ENCODE measurements at places on chromosomes 2 and 18.

DNA sequence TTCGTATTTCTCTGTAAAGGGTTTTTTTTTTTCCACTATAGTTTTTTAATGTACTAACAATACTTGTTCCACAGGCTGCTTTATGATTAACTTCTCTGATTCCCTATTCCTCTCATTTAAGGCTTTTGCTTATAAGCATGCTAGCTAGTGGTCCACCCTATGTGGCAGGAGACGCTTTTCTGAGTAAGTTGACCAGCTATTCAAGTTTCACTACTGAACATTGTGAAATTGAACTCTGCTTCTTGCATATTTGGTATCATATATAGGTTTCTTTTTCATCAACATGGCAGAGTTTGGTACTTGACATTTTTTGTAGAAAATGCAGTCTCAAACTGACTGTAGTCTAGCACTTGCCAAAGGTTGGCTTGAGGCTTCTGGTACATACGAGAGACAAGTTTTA is 74.2 kb downstream of the OTX1 start:
- DNase-seq: no peak

GRCh38 chr2:217755027-217755745 is 247.6 kb downstream of the TNS1 start:
- no peak for DNase-seq

DNA sequence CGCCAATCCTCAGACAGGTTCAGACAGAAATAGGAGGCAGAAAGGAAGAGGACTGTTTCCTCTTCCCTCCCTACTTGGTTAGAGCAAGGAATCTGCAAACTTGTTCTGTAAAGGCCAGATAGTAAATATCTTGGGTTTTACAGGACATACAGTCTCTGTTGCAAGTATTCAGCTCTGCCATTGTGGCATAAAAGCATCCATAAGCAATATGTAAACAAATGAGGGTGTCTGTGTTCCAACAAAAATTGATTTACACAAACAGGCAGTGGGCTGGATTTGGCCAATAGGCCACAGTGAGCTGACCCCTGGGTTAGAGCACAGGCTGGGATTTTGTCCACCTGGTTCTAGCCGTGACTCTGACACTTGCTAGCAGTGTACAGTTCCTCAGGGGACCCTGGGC is 89.4 kb downstream of the NRP2 start:
- no peak for DNase-seq

- no peak for DNase-seq
These were observed 1835.5 kb upstream of the LRRTM1 start for GRCh38 chr2:82139979-82140611.

GRCh38 chr2:138321458-138321857 is 180.1 kb upstream of the SPOPL start:
- no peak for DNase-seq

DNA sequence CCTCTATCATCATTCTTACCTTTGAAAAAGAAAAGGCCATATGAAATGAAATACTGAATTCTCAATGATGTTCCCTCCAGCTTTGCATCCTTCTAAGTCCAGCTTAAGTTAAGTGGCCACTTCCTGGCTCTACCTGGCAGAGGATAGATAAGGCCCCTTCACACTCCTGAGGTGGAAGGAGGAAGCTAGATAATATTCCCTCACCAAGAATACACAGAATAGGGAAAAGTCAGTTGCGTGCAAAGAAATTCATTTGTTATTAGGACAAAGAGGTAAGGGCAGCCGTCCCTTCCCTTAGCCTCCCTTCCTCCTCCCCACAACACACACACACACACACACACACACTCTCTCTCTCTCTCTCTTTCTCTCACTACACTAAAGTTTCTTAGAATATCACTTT is 37.5 kb downstream of the OLA1 start:
- no peak for DNase-seq

DNA sequence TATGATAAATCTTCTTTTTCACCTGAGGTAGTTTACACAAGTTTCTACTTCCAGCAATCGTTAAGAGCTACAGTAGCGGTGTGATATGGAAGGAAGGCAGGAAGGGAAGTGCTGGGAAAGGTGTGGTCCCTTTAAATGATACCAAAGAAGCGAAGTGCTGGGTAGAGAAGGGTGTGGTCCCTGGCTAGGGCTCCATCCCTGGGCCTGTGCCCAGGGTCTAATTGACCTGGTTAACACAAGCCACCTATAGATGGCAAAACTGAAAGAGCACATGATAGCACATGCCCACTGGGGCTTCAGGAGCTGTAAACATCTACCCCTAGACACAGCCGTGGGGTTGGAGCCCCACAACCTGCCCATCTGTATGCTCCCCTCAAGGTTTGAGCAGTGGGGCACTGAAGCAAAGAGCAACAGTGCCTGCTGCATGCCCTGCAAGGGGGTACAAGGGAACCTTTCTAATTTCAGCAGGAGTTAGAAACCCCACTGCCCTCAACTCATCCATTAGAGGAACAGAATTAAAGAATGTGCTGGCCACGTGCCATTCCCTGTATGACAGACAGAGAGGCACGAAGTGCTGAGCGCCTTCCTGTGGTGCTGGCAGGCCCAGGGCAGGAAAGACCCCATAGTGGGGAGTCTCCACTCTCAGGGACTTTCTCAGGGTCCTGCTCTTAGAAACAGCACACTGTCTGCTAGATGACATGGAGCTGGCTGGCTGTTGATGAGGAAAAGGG is 153.1 kb upstream of the LMAN1 start:
- DNase-seq: no peak

DNA sequence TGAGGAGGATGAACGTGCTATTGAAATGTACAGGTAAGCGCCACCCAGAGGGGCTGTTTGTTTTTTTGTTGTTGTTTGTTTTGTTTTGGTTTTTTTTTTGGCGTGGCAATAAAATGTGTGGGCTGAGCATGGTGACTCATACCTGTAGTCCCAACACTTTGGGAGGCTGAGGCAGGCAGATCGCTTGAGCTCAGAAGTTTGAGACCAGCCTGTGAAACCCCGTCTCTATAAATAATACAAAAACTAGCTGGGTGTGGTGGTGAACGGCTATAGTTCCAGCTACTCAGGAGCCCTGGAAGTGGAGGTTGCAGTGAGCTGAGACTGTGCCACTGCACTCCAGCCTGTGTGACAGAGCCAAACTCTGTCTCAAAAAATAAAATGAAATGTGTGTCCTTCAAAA is 6.2 kb downstream of the PDCL3 start:
- no peak for DNase-seq

GRCh38 chr2:230793572-230794359 is 71.0 kb upstream of the ITM2C start:
- peak; percentile 75 for DNase-seq

DNA sequence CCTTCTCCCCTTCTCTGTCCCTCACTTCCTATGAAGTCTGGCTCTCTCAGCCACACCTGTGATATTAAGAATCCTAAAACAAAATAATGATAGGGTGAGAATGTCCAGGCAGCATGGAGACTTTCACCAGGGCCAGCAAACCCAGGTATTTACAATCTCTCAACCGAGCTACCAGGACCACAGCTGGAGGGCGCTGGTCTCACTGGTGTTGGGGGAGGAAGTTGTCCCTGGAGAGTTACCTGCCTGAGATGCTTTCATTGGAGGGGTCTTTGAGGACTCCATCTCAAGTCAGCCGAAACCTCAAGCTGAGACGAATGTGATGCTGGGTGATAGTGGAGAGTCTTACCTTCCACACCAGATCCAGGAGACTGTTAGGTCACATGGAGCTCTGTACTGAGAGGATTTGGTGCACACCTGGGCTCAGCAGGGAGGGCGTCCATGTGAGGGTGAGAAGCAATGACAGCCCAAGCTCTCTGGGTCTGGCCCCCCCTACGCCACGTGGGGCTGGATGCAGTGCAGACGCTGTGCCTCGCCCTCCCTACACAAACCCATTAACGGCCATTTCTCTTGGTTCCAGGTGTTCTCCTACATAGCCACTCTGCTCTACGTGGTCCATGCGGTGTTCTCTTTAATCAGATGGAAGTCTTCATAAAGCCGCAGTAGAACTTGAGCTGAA is 27.4 kb downstream of the MAL start:
- no peak for DNase-seq

DNA sequence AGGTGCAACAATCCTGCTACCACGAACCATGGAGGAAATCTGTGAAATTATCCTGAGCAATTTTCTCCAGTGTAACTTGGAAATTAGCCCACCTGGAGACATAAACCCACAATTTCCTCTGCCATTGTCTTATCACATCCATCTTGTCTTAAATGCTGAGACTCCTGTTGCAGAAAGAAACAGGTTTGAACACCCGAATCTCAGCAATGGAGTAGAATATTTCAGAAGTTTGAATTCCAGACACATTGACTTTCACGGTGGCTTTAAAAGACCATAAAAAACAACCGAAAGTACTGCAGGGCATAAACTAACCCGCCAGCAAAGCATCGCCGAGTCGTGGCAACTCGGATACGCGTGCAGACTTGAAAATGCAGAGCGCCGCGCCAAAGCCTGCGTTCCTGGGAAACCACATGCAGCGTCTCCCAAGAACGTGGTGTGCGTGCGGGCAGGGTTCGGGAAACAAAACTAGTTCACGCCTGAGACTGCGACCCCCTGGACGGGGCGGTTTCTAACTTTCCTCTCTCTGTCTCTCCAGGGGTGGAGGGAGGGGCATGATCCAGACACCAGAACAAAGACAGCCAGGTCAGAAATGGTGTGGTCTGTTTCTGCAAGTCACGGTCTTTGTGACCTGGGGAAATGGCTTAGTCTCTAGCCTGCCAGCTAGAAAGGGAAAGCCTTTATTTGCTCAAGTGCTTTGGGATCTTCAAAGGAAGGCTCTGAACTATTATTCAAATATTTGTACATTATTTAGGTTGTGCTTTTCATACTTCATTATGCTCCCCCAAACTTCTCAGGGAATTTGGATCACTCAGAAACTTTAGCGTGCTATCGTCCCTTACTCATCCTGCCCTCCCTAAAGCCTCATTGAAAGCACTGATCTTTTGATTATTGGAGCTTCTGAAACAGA is 26.9 kb upstream of the KCTD1 start:
- DNase-seq: peak; percentile 64

DNA sequence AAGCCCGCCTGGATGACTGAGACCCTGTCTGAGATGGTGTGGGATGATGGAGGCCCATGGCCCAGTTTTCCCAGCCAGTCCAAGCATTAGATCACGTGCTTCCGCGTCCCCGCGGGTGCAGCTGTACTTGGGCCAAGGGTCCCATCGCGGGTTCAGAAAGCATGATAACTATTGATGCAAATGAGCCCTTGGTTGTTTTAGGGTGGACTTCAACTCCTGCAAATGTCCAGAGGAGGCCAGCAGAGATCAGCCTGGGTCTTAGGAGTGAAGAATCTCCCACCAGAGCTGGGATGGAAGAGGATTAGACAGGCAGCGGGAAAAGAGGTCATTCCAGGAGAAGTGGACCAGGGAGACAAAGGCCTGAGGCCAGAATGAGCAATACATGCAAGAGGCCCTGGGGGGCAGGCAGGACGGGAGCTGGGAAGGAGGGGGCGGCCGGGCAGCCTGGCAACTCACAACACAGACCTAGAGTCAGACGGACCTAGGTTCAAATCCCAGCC is 89.9 kb upstream of the TMEM247 start:
- no peak for DNase-seq

- no peak for DNase-seq
These were observed 4.7 kb upstream of the TEX261 start for GRCh38 chr2:70999362-70999761.

DNA sequence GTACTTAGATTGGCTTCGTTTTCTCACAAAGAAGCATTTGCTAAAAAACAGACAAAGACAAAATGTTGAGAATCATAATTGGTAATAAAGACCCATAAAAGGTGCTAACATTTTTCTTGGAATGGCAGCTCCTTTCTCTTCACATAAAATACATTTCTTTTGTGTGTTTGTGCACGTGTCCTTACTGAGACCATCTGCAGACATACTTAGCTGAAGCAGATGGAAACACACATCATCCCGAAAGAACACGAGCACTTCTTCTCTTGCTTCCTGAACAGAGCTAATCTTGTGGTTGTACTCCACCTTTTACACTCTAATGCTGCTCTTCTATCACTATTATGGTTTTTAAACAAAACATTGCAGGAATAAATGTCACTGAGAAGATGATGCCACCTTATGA is 142.5 kb downstream of the SPHKAP start:
- DNase-seq: no peak

DNA sequence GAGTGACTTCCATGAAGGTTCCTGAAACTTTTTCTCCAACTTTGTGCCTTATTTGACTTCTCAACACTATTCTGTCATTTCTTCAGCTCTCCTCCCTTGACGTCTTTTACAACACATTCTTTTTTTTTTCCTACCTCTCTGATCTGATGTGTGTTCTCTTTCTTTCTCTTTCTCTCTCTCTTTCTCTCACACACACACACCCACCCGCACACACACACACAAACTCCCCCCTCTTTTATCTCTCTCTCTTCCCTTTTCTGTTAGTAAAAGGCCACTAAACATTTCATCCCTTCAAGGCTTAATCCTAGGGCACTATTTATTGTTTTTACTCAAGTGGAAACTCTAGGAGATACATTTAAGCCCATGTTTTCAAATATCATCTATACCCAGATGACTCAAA is 107.8 kb upstream of the CNTNAP5 start:
- DNase-seq: no peak

- no peak for DNase-seq
These were observed 17.0 kb downstream of the CHMP1B start for GRCh38 chr18:11868230-11868629.

DNA sequence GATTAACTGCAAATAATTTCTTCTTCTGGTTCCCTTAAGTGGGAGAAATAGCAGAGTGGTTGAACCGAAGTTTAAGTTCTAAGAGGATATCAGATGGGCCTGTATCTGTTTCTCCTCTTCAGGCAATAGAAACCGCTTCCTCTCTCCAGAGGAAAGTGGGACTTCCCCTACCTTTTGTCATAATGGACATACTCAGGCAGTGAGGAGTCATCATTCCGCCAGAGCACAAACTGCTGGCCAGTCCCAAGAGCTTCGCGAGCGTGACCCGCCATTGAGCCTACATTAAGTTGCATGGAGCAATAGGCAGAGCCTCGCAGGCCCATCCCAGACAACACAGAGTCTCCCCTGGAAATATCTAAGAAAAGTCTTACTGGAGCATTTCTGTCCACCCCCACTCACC is 158.9 kb downstream of the LDLRAD4 start:
- no peak for DNase-seq

DNA sequence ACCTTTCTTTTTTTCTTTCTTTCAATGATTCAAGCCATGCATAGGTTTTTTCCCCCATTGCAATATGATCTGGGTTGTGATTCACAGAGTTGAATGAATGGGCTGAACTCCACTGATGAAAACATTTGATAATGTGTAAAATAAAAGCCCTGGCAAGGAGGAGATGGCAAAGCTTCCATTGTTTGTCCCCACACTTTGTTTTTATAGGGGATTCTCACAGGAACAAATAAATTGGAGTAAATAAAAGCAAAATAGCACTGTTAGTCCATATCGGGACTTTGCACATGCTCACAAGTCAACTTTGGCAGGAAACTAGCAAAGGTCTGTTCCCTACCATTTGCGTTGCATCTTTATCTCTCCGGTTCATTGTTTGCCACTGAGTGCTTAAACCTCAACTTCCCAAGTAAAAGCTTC is 55.7 kb downstream of the MEIS1 start:
- no peak for DNase-seq

GRCh38 chr2:227804975-227805374 is 8.7 kb upstream of the CCL20 start:
- no peak for DNase-seq

GRCh38 chr2:211068108-211068780 is 511.8 kb downstream of the CPS1 start:
- no peak for DNase-seq

Data from ovary (tissue), 10 donors.